Stimulated activated CD4-positive, alpha-beta T cell treated with anti-CD3 and anti-CD28 coated beads, TNF-alpha, amount 100 ng/mL, for 48 hours (primary cell): ENCODE measurements at places on chromosomes 3 and 15.

DNA sequence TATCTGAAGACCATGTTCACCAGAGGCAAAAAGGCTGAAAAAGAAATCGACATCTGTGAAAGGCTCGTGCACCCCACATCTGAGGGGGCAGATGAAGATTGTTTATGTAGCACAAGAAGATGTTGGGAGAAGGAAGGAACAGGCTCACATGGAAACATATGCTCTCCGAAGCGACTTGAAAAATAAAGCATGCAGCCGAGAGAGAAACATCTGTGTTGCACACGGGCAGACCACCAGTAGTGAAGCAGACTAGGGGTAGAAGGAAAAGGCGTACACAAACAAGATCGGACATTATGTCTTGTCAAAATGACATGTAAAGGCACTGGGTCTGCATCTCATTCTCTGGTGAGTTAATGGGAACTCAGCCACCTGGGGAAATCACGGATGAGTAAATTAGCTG is 356.5 kb downstream of the ZIC4 start:
- no peak for DNase-seq

- no peak for DNase-seq
These were observed 249.3 kb upstream of the FEZF2 start for GRCh38 chr3:62622553-62623174.

- DNase-seq, result no peak
These were observed 141.6 kb upstream of the SLC2A2 start for GRCh38 chr3:171168086-171168485.

GRCh38 chr3:99253963-99254355 is 352.5 kb upstream of the DCBLD2 start:
- no peak for DNase-seq

- no peak for DNase-seq
These were observed 191.9 kb upstream of the IL12A start for GRCh38 chr3:159796744-159797143.

GRCh38 chr3:170356596-170357175 is 829 bp upstream of the SKIL start:
- peak; percentile 43 for DNase-seq

GRCh38 chr15:85636351-85636750 is 158.4 kb downstream of the KLHL25 start:
- no peak for DNase-seq

- no peak for DNase-seq
These were observed 609.3 kb downstream of the GBE1 start for GRCh38 chr3:81152156-81152555.

GRCh38 chr3:138135146-138135832 is 3.1 kb upstream of the A4GNT start:
- DNase-seq, result no peak

- no peak for DNase-seq
These were observed 11.3 kb downstream of the SETD2 start for GRCh38 chr3:47152578-47152977.

DNA sequence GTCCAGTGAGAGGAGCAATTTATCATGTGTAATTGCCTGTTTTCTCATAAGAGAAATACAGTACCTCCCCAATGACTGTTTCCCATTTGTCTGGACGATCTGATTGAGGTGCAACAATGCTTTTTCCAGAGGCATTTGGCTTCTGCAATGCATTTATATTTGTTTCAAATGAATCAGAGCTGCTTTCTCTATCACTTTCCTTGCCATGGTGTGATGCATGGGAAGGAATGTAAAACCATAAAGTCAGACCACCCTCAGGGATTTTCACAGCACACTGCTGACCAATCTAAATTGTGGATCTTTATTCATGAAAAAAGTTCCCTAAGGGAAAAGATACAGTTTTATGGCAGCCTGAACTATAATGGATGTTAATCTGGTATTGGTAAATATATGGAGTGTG is 333.0 kb downstream of the ZNF385D start:
- no peak for DNase-seq

DNA sequence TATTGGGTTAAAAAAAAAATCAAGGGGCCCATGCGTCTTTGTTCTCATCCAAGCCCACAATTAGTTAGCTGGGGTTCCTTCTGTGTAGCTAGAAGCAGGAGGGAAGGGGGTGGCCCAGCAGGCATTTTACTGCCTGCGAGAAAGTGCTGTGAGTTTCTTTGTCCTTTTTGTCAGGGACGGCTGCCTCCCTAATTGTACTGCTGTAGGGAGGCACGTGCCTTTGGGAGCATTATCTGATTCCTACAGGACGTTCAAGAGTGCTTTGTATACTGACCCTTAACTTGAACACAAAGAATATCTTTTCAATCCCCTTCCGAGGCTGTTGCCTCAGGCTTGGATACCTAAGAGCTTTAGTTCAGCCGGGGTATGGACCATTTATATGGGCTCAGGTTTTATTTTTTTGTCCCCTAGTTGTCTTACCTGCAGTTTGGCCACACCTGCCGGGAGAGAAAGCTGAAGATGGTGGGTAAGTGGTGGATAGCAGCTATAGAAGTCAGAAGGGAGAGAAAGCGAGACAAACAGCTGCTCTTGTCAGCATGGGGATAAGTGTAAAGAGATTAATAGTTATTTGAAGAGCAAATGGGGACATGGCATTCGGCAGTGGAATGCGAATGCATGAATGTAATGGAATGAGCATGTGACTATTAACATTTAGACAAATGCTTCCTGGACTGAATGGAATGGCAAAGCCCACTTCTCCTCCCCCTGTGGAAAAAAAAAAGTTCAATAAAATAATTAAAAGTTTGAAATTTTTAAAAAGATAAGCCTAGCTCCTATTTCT is 175.2 kb downstream of the TP63 start:
- no peak for DNase-seq

DNA sequence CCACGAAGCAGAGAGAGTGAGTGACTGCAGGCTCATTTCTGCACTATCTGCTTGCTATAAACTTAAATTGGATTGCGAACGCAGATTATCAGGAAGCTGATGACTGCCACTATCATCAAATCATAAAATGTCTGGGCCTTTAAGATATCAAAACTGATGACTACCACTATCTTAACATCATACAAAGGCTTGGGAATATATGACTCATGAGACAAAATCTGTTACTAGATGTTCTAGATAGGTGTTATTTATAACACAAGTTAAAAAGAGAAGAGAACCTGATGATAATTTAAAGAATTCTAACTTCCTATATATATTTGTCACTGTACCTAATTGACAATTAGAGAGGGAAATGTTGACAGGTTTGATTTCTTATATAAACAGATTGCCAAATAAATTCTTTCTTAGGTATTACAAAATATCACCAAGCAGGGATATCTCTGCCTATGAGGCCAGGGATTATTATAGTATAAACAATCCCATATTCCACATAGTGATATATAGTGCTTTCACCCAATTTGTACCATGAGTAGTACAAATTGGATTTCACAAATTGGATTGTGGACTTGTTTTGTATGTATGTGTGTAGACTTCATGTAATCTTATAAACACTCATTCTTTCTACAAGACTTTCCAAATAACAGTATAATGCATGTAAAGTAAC is 1157.2 kb downstream of the ROBO1 start:
- no peak for DNase-seq

DNA sequence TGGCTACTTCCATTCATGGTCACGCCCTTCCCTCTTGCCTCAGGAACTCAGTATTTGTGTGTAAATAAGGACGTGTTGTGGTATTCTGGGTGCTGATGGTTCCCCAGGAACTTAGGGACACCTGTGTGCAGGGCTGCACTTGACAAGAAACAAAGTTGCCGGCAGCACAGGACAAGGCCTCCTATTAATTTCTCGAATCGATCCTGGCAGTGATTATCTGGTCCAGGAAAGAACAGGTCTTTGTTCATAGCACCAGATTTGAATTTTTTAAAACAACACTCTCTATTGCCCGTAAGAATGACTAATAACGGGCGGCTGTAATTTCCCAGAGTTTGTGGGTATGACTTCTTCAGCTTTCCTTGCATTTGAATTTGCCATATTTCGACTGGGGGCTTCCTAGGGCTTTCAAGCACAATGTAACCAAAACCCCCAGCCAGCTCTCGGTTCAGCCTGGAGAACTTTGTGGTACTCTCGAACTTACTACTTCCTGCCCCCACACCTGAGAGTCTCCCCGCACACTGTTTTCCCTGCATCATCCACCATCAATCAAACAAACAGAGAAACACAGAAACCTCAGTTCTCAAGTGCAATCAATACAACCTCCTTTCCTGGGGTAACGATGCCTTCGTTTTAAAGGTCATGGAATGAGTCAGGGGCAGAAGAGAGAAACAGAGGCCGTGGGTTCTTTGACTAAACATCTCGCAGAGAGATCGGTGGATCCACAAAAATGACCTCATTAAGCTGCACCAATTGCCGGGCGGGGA is 241.7 kb upstream of the ICE2 start:
- peak; percentile 54 for DNase-seq

- DNase-seq, result no peak
These were observed 58.1 kb upstream of the FNDC3B start for GRCh38 chr3:171981271-171981605.

DNA sequence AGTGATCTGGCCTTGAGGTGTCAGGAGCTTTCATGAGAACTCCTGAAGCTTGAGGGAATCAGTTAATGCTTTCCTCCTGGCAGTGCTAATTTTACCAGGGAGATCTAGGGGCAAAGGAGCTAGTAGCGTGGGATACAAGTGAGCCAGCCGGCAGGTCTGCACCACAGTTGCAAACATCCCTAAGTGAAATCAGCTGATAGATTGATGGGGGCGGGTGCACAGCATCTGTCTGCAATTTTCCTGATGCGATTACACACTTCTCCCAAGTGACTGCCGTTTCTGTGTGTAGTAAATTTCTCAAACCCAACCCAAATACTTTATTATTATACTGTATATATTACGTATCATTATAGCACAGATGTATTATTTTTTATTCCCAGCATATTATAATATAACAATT is 304.5 kb downstream of the AGBL1 start:
- DNase-seq, result no peak

GRCh38 chr15:83567318-83567717 is 86.6 kb upstream of the ADAMTSL3 start:
- DNase-seq, result no peak

- no peak for DNase-seq
These were observed 485.4 kb downstream of the CNTN6 start for GRCh38 chr3:1578124-1578806.

DNA sequence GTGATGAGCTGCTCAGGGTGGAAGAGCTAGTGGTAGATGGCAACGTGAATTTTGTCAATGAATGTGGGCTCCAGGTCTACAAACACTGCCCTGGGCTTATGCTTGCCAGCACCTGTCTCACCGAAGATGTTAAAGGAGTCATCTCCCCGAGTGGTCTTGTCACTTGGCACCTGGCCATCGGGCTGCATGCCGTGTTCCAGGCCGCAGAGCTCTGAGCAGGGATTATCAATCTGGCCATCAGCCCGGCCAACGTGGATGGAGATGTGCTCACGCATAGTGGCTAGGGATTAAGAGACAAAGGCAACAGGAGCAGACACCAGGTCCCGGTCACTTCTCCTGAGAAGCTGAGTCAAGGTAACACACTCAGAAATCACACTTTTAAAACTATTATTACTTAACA is 54.8 kb upstream of the ACTC1 start:
- DNase-seq, result no peak

GRCh38 chr3:10396083-10396482 is 75.2 kb upstream of the SEC13 start:
- DNase-seq, result no peak

DNA sequence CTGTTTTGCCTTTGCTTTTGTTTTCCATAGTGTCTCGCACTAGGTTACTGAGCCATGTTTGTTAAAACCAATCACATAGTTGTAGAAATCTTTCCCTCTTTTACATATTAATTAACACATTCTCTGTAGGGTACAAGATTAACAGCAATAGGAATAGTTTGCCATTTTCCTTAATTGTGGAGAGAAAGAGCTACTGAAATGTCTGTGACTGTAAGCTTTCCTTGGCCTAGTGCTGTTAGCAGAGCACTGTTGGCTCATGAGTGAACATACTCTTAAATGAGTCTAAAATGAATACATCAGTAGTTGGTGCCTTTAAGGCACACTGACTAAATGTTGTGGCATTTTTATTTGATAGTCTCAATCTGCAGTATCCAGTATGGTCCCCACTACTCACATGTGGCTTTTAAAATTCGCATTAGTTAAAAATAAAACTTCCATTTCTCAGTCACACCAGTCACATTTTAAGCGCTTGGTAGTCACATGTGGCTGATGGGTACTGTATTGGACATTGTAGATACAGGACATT is 28.2 kb downstream of the CHD2 start:
- DNase-seq, result no peak

GRCh38 chr3:8665407-8665896 is 20.9 kb upstream of the SSUH2 start:
- no peak for DNase-seq

- DNase-seq, result no peak
These were observed 8.8 kb downstream of the BCL2A1 start for GRCh38 chr15:79962178-79962577.

GRCh38 chr15:74584779-74585178 is 30.9 kb upstream of the CLK3 start:
- no peak for DNase-seq

DNA sequence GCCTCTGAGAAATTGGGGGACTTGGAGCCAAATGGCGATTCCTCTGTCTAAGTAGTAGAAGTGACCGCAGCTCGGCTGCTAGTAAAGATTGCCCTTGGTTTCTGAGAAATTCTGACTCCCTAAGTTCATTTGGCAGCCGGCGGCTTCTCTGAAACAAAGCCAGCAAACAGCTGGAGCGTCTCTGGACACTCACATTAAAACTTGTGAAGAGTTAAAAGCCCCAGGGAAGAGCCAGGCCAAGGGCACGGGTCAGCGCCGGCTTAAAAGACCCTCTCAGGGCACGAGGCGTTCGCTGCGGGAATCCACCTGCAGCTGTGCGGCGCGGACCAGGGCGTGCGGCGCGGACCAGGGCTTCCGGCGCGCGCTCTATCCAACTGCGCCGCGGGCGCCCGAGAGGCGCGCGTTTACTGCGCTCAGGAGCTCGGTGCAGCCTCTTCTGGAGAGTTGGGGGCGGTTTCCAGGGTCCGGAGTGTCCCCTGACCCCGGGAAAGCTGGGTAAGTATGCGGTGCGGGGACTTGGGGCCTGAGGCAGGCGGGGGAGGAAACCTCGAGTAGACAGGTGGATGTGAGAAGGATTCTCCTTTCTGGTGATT is at the start of gene COL6A5:
TSS of gene COL6A5 (plus strand) at position 186 of the 593 bp plus-strand sequence. CDS start 27,967 bp downstream, outside the sequence.
- no peak for DNase-seq
